ENCODE measurements at places on chromosomes 7 and 10. TPM values are rescaled to one million over a fixed set of nuclear protein-coding genes. Genes with fewer than 3 reads are reported as not detected.
A peak's percentile ranks its signal among the peaks of the same experiment; 100 is the strongest.

GRCh38 chr10:61761825-61762217, 99.1 kb downstream of the CABCOCO1 start:
- no peak for DNase-seq

DNA sequence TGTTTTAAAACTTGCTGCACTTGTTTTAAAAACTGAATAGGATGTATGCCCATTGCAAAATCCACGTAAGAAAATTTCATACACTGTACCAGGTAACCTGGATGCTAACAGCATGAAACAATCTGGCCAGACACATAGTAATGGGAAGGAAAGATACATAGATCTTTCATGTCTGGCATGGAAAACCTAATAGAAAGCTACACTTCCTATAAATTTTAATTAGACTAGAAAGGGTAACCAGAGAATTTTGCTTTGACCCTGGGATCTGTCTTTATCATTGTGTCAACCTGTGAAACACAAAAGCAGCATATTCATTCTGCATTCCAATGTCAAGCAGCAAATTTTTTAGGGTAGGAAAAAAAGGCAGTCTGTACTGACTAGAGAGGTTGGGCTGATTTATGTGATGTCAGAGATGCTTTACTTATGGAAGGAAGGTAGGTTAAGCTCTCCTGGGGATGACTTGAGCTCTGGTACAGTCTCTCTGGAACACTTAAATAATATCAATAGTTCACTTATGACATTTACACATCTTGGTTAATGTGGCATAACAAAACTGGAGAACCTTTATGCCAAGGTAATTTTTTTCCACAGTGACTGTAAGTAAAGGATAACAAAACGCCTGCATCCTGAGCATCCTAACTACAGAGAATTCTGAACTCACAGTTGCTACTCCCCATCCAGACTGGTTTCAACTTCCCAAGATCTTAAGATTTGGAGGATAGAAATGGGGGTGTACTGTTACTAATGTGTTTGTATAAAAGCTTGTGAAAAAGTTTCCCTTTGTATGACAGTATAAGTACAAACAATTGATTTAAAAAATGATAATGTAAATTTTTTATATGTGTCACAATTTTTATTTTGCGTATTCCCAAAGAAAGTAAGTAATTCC, 44.7 kb downstream of the DOCK4 start:
- no peak for DNase-seq

The ASZ1 gene
- total RNA-seq = not detected

The KCNMA1 gene
- total RNA-seq = 14.2 TPM

GRCh38 chr7:151941009-151941408, 15.2 kb upstream of the GALNTL5 start:
- no peak for DNase-seq

The LRRC61 gene
- not detected for total RNA-seq

DNA sequence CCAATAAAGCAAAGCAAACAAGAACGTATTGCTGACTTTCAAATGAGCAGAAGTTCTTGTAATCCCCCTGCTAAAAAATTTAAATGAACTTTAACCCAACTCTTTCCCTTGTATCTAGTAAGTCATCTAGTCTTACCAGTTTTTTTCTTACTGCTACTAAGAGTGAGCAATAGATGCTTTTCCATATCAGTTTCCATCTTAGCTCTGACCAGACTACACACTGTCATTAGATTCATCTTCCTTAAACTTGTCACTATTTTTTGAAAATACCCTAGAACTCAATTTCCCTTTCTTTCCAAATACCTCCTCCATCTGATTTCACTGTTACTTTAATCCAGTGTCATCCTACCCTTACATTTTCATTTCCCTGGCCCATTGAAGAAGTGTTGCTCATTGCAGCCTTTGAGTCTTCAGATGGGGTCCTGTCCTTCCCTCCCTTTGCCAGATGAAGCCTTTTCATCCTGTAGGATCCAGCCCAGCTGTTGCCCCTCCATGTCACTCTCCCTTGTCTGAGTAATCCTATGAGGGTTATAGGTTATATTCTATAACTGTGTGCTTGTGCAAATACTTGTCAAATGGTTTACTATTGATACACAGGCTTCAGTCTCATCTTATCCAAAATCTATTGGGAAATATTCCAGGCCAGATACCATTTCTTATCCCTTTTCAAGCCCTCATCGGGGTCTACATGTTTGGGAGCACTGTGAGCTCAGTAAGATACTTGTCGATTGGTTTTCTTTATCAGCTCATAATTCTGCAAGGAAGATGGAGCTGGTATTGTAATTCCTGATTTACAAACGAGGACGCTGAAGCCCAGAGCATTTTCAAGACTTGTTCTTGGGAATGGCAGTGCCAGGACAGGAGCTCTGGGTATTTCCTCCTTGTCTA, 51.5 kb upstream of the ITGB1 start:
- no peak for DNase-seq

The TRIM56 gene
- total RNA-seq = 11.0 TPM

- peak; percentile 48 for DNase-seq
These were observed 14.2 kb downstream of the SKAP2 start for GRCh38 chr7:26850193-26850651.

DNA sequence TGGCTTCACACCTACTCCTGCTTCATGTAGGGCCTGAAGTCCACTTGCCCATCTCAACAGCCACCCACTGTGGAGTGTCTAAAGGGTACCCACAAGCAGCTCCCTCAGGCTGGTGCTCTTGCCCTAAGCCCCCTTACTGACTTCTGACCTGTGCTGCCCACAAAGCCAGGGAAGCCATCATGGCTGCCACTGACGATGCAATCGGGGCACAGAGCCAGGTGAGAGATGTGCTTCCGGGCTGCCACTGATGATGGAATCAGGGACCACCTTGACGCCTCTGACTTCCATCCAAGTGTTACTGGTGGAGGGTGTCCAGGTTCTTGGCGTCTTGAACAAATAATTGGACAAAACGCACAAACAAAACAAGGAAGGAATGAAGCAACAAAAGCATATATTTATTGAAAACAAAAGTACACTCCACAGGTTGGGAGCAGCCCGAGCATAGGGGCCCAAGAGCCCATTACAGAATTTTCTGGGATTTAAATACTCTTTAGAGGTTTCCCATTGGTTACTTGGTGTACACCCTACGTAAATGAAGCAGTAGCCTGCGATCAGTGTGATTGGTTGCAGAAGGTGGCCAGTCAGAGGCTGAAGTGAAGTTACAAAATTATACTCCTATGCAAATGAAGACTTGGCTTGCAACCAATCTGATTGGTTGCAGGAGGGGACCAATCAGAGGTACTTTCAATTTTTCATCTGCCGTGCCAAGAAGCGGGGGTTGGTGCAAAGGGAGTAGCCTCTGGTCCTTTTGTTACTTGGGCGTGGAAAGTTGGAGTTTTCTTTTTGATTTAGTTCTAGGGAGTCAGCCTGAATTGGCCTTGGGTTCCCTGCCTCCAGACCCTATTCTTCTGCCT, 4.5 kb downstream of the CPA2 start:
- no peak for DNase-seq

DNA sequence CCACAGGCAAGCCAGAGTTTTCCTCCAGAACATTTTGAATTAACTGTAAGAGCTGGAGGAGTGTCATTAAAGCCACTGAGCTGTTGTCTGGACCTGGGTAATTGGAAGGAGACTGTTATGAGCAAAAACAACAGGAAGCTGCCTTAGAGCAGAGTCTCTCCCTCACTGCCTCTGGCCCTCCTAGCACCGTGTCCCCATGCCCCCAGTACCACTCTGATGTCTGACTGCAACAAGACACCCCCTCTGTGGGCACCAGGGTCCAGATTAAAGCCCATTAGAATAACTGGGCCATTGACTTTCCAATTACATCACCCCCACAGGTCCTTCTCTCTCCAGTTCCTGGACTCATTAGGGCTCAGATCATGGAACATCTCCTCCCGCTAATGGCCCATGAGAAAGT, 216.3 kb downstream of the USP6NL start:
- DNase-seq = no peak

GRCh38 chr7:134553976-134554375, 5.1 kb downstream of the AKR1B15 start:
- peak; percentile 7 for DNase-seq

- peak; percentile 9 for DNase-seq
These were observed 50.6 kb upstream of the STEAP1B start for GRCh38 chr7:22550514-22551030.

The FRA10AC1 gene
- total RNA-seq = 7.6 TPM

- no peak for DNase-seq
These were observed 36.7 kb downstream of the PRF1 start for GRCh38 chr10:70565556-70566514.

- peak; percentile 89 for DNase-seq
These were observed 31.3 kb upstream of the SMC3 start for GRCh38 chr10:110535958-110536891.

DNA sequence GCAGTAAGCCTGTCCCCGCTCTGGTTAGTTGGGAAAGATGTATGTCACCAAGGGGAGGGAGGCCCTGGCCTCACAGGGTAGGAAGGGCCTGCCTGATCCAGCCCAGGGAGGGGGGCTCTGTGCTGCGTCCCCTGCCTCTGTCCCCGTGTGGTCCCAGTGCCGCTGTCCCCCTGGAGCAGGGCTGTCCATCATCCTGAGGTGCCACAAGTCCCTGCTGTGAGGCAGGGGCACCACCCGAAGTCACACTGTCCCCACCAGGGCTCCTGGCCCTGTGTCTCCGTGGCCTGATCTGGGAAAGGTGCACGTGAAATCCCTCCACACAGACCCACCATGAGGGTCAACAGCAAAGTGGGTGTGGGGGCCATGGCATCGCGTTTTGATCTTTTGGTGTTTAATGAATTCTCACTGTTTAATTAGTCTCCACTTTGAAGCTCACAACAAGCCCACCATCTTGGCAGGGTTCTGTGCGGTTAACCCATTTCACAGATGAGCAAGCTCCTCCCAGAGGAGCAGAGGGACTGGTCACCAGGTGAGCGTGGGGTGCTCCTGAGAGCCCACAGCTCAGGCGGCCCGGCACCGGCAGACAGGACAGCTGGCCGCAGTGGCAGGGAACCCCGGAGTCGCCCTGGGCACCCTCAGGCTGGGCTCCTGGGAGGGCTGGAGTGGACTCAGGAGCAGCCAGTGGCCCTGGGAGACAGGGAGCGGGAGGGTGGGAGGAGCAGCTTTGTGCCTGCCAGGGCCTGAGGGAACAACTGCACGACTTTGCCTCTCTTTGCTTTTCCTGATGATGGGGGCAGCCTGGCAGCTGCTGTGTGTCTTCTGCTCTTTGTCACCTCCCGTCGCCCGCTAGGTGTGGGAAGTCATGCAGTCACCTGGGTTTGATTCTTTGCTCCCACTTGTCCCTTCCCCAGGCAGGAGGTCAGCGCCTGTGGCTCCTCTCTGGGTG, 12.0 kb upstream of the CRYGN start:
- DNase-seq = no peak

The ACTL6B gene
- total RNA-seq = not detected

- no peak for DNase-seq
These were observed 17.1 kb downstream of the PLXDC2 start for GRCh38 chr10:19833170-19833824.

DNA sequence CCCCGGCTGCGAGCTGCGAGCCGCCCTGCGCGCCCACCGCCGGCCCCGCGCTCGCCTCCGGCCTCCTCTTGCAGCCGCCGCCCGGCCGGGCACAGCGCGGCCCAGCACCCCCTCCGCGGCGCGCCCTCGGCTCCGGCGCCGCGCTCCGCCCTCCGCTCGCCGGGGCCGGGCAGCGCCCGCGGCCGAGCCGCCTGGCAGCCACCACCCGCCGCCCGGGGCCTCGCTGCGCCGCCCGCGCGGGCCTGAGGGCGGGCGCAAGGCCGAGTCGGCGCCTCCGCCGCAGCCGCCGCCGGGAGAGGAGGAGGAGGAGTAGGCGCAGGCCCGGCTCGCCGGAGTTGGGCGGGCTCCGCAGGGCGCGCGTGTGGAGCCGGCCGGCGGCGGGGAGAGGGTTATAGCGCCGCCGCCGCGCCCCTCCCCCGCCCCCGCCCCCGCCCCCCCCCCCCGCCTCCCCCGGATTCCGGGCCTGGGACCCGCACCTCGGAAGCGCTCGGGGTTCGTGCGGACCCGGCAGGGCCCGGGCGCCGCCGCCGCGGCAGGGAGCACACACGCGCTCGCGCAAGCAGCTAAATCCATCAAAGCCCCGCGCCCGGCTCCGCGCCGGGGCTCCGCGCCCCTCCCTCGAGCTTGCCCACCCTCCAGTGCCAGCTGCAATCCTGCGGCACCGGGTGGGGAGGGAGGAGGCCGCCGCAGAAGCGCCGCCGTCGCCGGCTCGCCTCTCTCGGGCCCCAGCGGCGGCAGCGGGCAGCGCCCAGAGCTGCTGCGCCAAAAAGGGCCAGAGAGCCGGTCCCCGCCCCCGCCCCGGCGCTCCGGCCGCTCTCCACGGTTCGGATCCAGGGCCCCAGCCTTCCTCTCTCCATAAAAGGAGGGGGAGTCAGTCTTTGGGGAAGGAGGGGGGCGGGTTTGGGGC, at the start of gene PDGFA:
TSS of gene PDGFA (minus strand) at position 363 of the 907 bp plus-strand sequence. CDS start 845 bp downstream, outside the sequence.
- peak; percentile 83 for DNase-seq

All from GM23248 (cell line).